Right lung (tissue), 10 donors: ENCODE measurements at places on chromosomes 1 and 21. TPM values are rescaled to one million over a fixed set of nuclear protein-coding genes. Genes with fewer than 3 reads are reported as not detected.

DNA sequence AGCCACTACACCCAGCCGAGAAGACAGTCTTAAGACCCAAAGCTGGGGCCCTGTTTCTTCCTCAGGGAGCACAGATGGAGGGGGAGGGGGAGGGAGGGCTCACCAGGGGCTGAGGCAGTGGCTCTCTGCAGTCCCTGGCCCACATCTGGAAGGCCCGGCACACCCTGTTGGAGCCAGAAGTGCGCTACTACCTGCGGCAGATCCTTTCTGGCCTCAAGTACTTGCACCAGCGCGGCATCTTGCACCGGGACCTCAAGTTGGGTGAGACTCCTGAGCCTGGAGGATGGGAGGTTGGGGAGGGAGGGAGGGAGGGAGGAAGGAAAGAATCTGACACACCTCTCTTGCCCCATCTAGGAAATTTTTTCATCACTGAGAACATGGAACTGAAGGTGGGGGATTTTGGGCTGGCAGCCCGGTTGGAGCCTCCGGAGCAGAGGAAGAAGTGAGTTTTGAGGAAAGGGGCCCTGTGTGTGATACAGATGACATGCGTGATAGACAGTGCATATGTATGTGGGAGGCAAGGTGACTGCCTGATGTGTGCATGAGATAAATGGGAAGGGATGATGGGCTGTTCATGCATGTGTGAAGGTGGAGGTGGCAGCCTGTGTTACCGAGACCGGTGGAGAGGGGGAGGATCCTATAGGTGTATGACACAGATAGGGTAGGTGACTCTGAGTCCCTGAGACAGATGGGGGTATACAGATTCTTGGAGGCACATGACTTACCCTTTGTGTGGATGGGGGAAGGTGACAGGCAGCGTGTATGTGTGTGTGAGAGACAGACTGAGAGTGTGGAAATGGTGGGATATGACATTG is 1.5 kb downstream of the PLK3 start:
- DNase-seq: no peak

GRCh38 chr1:37601441-37601840 is 5.7 kb upstream of the GNL2 start:
- DNase-seq: no peak

DNA sequence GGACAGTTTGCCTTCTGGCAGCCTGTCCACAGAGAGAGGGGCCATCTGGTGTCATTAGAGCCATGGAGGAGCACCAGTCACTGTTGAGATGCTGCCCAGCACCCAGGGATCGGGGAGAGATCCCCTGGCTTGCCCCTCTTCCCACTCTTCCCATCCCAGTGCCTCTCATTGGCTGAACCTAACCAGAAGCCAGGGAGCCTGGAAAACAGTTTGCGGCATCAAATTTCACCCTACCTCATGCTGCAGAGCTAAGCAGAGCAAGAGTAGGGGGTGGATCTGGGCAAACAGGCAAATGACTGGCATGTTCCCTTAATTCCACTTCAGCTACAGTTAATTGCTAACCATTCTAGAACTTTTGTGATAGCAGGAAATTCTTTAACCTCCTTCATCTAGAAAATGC is 19.1 kb downstream of the TRAF5 start:
- no peak for DNase-seq

DNA sequence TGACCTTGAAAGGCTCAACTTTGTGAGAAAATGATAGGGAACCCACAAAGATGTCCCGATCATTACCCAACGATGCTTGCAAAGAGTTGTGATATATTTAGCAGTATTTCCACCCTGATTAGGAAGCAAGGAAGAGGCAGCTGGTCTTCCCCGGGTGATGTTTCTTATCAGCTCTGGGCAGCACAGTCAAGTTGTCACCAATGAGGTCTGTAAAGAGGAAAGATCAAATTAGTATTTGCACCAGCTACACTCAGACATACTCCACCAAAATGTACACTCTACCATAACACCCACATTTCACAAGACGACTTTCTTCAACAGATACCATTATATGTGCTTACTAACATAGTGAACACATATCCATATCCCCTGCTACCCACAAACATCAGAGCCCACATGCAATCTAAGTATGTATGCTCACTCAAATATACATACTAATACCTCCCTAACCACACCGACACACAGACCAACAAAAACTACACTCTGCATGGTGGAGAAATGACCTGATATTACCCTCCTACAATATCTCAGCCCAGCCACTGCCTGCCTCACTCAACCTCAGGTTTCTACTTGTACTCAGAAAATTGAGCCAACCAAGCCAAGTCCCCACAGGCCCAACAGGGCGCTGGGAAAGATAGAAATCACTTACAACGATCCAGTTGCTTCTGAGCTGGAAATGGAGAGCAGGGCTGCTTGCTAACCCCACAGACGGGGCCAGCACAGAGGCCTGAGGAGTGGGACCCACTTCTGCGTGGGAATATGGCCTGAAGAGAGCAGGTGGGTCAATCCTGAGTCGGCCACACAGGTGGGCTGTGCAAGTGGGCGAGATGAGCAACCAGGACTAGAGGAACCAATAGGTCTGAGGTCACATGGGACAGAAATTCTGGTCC is 4.6 kb upstream of the BTG2 start:
- no peak for DNase-seq

Gene PKP1
- polyA plus RNA-seq: 0.12 TPM

Gene NEXN
- 40.6 TPM for polyA plus RNA-seq
